ENCODE measurements at places on chromosomes 16 and 17. TPM values are rescaled to one million over a fixed set of nuclear protein-coding genes. Genes with fewer than 3 reads are reported as not detected.

Gene SCGB1C2
- not detected for total RNA-seq

Gene CDH16
- not detected for total RNA-seq

Gene ZNF785
- total RNA-seq: 50.0 TPM

Gene SEZ6
- 10.1 TPM for total RNA-seq

GRCh38 chr17:48907713-48908046, 527 bp upstream of the UBE2Z start:
- peak overlapping the region; percentile 96 for H3K27ac ChIP-seq
- DNase-seq: no peak
- peaks cover 11% of the 10 kb centered on the region for H3K36me3 ChIP-seq
- peak overlapping the region; percentile 91 for H3K4me3 ChIP-seq
- peaks cover 34% of the 10 kb centered on the region for H3K4me1 ChIP-seq

GRCh38 chr17:79045842-79046196, 21.9 kb downstream of the C1QTNF1 start:
- peak; percentile 68 for DNase-seq
- H3K27me3 ChIP-seq: peaks cover 25% of the 10 kb centered on the region
- H3K36me3 ChIP-seq: no peaks in the 10 kb centered on the region
- no peaks in the 10 kb centered on the region for H3K4me1 ChIP-seq
- H3K27ac ChIP-seq: no peak overlapping the region

- DNase-seq: no peak
- no peaks in the 10 kb centered on the region for H3K36me3 ChIP-seq
- H3K4me1 ChIP-seq: no peaks in the 10 kb centered on the region
- H3K27ac ChIP-seq: no peak overlapping the region
- no peak overlapping the region for H3K4me3 ChIP-seq
These were observed 8.0 kb upstream of the GINS2 start for GRCh38 chr16:85696781-85697180.

GRCh38 chr17:81536299-81537290, 8.4 kb downstream of the FSCN2 start:
- no peak for DNase-seq
- H3K27ac ChIP-seq: no peak overlapping the region
- no peaks in the 10 kb centered on the region for H3K4me1 ChIP-seq

DNA sequence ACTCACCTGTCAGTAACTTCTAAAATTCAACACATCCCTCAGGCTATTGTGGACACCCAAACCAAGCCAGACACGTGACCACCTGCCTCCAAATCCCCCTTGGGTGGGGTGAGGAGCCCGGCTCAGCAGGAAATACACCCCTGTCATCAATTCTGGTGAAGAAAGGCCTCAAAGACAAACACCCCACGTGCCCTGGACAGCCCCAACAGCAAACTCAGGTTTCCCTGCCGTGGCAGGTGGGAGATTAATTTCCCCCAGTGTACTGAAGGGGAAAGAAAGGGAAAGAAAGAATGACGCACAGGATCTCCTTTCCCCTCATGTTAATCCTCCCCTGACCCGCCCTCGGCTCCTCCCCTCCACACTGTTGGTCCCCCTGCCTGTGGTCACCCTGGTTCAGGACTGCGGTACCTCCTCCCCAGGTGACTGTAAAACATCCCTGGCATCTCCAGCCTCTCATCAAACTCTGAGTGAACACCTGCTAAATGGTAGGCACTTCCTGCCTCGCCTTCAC, 98.3 kb downstream of the ZNF423 start:
- H3K27ac ChIP-seq: peak overlapping the region; percentile 89
- no peaks in the 10 kb centered on the region for H3K36me3 ChIP-seq
- no peak for DNase-seq
- H3K27me3 ChIP-seq: no peaks in the 10 kb centered on the region
- H3K4me3 ChIP-seq: no peak overlapping the region

- H3K36me3 ChIP-seq: no peaks in the 10 kb centered on the region
- H3K27ac ChIP-seq: peak overlapping the region; percentile 45
- H3K27me3 ChIP-seq: no peaks in the 10 kb centered on the region
- DNase-seq: no peak
These were observed 156.9 kb downstream of the C16orf78 start for GRCh38 chr16:49530427-49530970.

DNA sequence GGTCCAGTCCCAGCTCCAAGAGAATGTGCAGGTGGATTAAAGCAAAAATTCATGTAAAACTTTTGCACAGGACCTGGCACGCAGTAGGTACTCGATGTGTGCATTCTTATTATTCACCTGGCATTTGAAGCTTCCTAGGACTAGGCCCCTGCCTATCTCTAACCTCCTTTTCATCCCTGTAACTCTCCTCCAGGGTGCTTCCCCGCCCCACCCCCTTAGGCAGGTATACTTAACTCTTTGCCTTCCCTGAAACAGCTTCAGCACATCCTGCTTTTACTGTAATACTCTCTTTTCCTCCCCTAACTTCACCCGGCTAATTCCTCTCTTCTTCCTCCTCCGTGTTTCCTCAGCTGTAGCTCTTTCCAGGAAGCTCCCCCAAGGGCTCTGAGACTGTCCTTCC, 54.8 kb downstream of the CDK5R1 start:
- peaks cover 8% of the 10 kb centered on the region for H3K4me1 ChIP-seq
- no peak overlapping the region for H3K4me3 ChIP-seq
- peaks cover 7% of the 10 kb centered on the region for H3K36me3 ChIP-seq
- DNase-seq: no peak
- no peak overlapping the region for H3K27ac ChIP-seq

DNA sequence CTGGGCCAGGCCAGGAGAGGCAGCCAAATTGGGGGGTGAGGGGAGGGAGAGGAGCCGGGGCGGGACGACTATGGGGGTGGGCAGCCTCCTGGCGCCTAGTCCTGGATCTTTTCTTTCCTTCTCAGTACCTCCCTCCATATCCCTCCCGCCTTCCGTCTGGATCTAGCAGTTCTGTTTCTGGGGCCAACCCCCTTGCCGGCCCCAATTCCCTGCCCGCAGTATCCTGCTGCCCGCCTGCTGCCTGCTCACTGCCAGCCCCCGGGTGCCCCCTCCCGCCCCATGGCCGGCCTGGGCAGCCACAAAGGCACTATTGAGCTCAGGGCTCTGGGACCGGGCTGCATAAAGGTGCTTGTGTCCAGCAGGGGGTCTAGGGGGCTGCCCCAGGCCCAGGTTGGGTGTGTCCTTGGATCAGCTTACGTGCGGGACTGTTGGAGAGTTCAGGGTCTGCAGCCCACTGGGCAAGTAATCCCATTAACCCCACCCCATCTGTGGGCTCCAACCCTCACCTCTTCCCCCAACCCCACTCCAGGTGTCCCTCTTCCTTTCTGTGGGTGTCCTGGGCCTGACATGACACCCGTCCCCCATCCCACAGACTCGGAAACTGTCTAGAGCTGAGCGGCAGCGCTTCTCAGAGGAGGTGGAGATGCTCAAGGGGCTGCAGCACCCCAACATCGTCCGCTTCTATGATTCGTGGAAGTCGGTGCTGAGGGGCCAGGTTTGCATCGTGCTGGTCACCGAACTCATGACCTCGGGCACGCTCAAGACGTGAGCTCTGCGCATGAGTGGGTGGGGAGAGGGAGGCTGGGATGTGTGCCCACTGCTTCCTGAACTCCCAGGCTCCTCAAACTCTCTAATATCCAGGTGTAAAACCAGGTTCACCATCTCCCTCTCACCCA, 2.0 kb downstream of the WNK4 start:
- DNase-seq: no peak
- H3K4me3 ChIP-seq: no peak overlapping the region
- H3K4me1 ChIP-seq: peaks cover 14% of the 10 kb centered on the region
- peaks cover 35% of the 10 kb centered on the region for H3K27me3 ChIP-seq

DNA sequence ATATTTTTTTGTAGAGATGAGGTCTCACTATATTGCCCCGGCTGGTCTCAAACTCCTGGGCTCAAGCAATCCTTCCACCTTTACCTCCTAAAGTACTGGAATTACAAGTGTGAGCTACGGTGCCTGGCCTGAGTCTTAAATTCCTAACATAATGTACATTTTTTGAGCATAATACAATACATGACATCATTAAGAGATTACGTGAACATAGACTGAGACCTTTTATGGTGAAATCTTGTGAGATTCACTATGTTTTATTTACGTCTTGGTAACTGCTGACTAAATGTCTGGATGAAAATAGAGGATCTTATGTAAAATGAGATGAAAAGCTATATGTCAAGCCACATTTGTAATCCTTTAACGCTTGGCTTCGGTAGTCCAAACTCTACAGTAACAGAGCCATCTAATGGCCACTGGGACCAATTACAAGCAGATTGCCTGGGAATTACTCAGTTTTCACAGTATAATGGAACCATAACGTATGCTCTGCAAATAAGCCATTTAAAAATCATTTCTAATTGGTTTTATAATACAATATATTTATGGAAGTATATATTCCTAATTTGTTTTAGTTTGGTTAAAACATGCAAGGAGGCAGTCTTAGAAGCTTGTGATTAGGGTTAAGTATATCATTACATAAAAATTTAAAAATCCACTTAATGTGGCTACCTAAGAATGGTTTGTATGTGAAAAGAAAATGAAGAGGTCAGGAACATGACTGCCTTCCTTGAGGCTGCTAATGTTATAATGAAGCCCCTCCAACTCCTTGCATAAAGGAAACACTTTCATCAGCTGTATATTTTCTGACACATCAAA, 8.1 kb upstream of the EFCAB13 start:
- DNase-seq: no peak
- peaks cover 2% of the 10 kb centered on the region for H3K4me1 ChIP-seq
- no peaks in the 10 kb centered on the region for H3K36me3 ChIP-seq
- H3K4me3 ChIP-seq: no peak overlapping the region

- H3K36me3 ChIP-seq: no peaks in the 10 kb centered on the region
- H3K4me1 ChIP-seq: no peaks in the 10 kb centered on the region
- no peak overlapping the region for H3K4me3 ChIP-seq
- no peak overlapping the region for H3K27ac ChIP-seq
These were observed 13.6 kb upstream of the TVP23A start for GRCh38 chr16:10831894-10832886.
